Stimulated activated CD4-positive, alpha-beta T cell treated with anti-CD3 and anti-CD28 coated beads, Interleukin-4, amount 100 ng/mL, for 4 hours (primary cell): ENCODE measurements at places on chromosomes 13 and 19.
A peak's percentile ranks its signal among the peaks of the same experiment; 100 is the strongest.

- DNase-seq = no peak
Measured at GRCh38 chr13:75766636-75767035, 130.5 kb downstream of the LMO7 start.

DNA sequence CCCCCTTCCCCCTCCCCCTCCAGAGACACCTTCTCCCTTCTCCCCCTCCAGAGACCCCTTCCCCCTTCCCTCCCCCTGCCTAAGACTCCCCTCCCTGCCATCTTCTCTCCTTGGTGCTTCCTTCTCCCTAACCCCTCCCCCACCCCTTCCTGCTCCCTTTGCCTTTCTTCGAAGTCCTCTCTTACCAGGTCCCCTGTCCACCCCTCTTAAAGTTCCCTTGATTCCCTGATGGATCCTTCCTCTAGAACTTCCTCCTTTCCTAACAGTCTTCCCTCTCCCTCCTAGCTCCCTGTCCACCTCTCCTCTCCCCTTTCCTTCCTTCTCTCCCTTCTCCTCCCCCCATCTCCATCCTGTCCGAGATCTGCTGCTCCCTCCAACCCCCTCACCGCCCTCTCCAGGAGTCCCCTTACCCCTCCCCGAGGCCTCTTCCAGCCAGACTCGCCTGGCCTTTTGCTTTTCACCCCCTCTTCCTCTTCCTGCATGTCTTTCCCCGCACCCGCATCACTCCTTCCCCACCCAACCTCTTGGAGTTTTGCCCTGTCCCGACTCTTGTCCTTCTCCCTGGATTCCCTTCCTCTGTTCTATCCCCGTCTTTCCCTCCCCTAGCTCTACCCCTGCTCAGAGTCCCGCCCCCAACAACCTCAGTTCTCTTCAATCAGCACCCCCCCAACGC, 3.1 kb downstream of the TNFSF9 start:
- DNase-seq = no peak

GRCh38 chr19:38377052-38377451, 2.7 kb downstream of the PSMD8 start:
- DNase-seq = no peak

GRCh38 chr19:33701565-33701964, 79.8 kb downstream of the CHST8 start:
- DNase-seq = no peak

DNA sequence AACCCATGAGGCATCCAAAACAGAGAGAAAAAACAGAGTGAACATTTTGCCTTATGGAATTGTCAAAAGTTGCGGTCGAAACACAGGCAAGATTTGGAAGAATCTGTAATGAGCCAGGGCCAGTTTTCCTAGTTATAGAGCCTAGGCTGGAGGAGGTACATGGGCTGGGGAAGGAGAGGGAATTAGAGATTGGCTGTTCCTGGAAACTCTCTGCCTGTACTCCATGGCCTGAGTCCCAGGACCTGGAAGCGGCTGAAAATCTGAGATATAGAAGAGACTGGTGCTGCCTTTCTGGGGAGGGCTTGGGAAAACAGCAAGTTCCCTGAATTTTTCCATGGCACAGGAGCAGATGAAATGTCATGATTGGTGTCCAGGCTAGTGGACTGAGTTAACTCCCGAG, 122.8 kb upstream of the KLF12 start:
- DNase-seq = no peak

DNA sequence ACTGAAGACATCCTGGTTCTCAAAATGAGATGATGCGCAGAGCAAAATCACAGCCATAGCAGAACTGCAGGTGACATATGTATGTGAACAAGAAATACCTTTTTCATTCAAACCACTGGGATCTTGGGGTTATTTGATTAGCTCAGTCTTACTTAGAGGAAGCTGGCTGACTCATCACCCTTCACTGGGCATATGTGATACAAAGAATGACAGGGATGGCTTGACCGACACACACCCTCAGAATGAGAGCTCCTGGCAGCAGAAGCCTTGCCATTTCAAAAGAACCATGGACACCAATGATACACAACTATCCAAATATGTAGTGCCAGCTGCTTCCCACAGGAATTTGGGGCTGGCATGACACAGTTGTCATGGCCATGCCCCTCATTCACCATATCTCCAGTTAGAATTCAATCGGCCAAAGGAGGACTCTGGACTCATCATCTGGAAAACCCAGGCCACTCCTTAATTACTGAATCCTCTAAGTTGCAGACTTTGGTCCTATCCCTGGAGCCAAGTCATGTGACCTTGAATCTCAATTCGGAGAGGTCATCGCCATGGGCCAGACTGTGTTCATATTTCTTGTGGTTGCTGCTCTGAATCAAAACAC, 115.8 kb downstream of the KATNAL1 start:
- no peak for DNase-seq

DNA sequence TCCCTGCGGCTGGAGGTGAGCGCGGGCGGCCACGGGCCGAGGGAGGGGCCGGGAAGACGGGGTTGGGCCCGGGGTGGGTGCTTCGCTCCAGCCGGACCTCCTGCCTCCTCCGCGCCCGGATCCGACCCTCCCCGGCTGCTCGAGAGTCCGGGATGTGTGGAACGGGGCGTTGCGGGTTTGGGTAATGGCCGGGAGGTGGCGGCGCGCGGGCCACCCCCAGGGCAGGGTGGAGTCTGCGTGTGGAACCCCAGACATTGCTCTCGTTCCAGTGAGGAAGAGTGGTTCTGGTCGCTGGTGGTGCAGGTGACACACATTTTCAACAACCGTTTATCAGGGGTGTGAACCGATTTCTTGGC, 38.8 kb downstream of the ARHGEF7 start:
- DNase-seq = no peak

GRCh38 chr13:53127373-53127772, 98.8 kb downstream of the OLFM4 start:
- DNase-seq = no peak

DNA sequence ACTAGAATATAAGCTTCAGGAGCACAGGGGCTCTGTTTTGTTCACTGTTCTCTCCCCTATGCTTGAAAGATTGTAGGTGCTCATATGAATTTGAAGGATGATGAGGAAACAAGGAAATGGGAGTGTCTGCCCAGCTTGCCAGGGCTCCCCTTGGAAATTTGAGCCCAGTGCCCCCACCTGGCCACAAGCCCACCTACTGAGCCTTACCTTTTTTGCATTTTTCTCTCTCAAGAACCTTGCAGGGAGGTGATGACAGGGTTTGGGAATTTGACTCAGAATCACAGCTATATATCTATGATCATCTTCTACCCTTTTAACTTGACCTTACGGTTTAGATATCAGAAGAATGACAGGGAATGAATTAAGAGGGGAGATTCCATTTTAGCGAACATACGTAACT, 33.8 kb downstream of the SERP2 start:
- no peak for DNase-seq

DNA sequence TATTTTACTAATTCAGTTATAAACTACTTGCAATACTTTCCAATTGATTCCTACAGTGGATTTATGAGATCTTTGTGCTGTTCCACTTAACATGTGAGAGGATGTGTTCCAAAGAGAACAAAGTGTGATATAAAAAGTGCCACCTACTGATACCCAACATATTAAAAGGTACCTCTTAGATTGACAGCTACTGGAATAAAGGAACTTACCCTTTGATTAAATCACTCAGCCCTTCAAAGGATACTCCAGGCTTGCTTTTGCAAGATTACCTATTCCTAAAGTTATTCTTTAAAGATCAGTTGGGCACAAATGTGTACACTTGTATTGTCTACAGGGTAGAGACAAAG, 65.9 kb downstream of the DCT start:
- no peak for DNase-seq

GRCh38 chr13:31773538-31773937, 34.2 kb downstream of the RXFP2 start:
- DNase-seq = no peak

DNA sequence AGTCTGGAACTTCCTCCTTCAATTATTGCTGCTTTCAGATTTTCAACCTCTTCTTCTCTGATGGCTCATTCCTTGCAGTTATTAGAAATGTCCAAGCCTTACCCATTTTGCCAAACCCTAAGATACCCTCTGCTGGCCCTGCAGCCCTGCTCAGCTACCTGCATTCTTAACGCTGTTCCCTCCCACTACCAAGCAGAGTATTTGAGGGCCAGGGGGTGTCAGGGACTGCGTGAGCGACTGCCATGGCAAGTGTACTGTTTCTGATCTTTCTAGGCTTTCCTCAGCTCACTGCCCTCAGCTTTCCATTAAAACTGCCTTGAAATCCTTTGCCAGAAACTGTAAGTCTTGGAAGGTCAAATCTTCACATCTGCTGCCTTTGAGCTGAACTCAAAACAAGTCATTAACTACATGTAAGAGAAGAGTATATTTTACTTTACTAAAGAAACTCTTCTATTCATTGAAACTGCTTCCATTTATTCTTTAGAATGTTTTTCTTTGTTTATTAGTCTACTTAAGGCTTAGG, 41.0 kb downstream of the HS6ST3 start:
- DNase-seq = no peak

GRCh38 chr19:35689836-35690235, 14.5 kb upstream of the ZBTB32 start:
- DNase-seq = no peak

DNA sequence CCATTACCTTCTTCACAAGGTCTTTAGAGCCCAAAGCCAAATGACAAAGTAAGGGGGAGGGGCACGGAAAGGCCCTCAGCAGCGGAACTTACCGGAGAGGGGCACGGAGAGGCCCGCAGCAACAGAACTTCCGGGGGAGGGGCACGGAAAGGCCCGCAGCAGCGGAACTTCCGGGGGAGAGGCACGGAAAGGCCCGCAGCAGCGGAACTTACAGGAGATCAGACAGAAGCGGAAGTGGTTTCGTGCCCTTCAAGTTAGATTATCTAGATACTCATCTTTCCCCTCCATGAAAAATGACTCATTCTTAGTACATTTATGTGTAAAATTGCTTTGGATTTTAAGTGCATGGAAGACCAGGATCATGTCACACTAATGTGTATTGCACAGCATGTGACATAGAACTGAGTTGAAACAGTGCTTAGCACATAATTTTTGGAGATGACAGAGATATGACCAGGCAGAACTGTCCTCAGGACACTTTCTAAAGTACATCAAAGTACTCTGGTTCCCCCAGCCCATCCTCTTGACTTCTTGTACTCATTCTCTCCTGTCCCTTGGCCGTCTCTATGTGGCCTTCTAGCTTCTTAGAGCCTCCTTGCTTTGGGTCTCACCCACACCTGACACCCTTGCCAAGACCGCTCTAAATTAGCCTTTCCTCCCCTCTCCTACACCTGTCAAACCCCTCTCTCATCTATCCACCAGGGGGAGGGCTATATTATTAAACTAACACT, 25.7 kb upstream of the TPTE2 start:
- peak; percentile 79 for DNase-seq

- DNase-seq = no peak
Measured at GRCh38 chr13:68066879-68067513, 836.9 kb upstream of the PCDH9 start.

- no peak for DNase-seq
Measured at GRCh38 chr19:46497773-46498172, 2.1 kb upstream of the PNMA8B start.

GRCh38 chr19:12984143-12984627, 11.1 kb upstream of the NFIX start:
- DNase-seq = no peak

DNA sequence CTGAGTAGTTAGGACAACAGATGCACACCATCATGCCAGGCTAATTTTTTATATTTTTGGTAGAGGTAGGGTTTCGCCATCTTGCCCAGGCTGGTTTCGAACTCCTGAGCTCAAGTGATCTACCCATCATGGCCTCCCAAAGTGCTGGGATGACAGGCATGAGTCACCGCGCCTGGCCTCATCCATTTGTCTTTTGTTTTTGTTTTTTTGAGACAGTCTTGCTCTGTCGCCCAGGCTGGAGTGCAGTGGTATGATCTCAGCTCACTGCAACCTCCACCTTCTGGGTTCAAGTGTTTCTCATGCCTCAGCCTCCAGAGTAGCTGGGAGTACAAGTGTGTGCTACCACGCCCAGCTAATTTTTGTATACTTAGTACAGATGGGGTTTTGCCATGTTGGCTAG, 57.0 kb downstream of the DNM2 start:
- no peak for DNase-seq

GRCh38 chr13:54574791-54575190, 1546.2 kb downstream of the OLFM4 start:
- no peak for DNase-seq

GRCh38 chr13:33217256-33217655, 68.3 kb downstream of the STARD13 start:
- DNase-seq = no peak

GRCh38 chr19:39110263-39110967, 15.2 kb upstream of the PAK4 start:
- DNase-seq = peak; percentile 74

GRCh38 chr13:27383104-27383921, 41.1 kb upstream of the GTF3A start:
- no peak for DNase-seq

DNA sequence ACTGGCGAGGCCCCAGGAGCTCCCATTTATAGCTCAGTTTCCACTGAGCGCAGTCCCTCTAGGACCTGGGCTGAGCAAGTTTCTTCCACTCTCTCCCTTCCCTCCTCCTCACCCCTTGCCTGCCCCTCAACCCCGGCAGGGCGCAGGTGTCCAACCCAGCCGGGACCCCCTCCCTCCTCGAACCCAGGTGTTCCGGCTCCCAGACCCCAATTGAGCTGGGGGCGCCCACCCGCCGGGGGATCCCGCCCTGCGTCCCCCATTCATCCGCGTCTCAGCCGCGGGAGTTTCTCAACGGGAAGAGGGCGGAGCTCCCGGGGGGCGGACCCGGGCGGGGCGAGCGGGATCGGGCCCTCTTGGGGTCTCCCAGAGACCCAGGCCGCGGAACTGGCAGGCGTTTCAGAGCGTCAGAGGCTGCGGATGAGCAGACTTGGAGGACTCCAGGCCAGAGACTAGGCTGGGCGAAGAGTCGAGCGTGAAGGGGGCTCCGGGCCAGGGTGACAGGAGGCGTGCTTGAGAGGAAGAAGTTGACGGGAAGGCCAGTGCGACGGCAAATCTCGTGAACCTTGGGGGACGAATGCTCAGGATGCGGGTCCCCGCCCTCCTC, at the start of gene KIRREL2:
Gene KIRREL2, plus strand, starts transcription at position 366 of the 604 bp plus-strand sequence. Its CDS starts 209 bp downstream, at position 575.
- peak; percentile 10 for DNase-seq

- DNase-seq = no peak
Measured at GRCh38 chr19:17429641-17430113, 9.8 kb downstream of the MVB12A start.

DNA sequence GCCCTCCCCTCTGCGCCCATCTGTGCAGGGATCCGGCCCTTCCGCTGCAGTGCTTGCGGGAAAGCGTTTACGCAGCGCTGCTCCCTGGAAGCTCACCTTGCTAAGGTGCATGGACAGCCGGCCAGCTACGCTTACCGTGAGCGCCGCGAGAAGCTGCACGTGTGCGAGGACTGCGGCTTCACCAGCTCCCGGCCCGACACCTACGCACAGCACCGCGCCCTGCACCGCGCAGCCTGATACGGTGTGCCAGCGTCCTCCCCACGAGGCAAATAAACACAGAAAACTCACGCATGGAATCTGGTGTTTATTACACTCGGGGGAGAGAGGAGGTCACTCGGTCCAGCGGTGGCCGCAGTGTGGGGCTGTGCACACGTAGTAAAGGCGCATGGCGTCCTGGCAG, 1.2 kb downstream of the POLR2I start:
- DNase-seq = no peak

GRCh38 chr13:94878602-94879165, 166.3 kb upstream of the SOX21 start:
- DNase-seq = no peak

- DNase-seq = no peak
Measured at GRCh38 chr13:112183532-112184090, 116.7 kb downstream of the SOX1 start.

- DNase-seq = no peak
Measured at GRCh38 chr19:33748231-33748630, 48.4 kb upstream of the KCTD15 start.

GRCh38 chr13:72726726-72727416, 558 bp downstream of the MZT1 start:
- DNase-seq = peak; percentile 21

GRCh38 chr13:30569901-30570576, 47.7 kb upstream of the USPL1 start:
- no peak for DNase-seq
